K562 (cell line): ENCODE measurements at places on chromosomes 16 and 17. TPM values are rescaled to one million over a fixed set of nuclear protein-coding genes. Genes with fewer than 3 reads are reported as not detected.

TBC1D3K gene
- not detected in 2 replicates for total RNA-seq

C16orf74 gene
- total RNA-seq, result not detected in 2 replicates

GH2 gene
- not detected in 2 replicates for total RNA-seq

MT1M gene
- total RNA-seq, result not detected in 2 replicates

- H3K4me1 ChIP-seq, result peaks cover 26% of the 10 kb centered on the region; the same call in 2 of the 3 replicates
- no peak for DNase-seq
- H3K36me3 ChIP-seq, result peaks cover 12% of the 10 kb centered on the region; the same call in 1 of the 3 replicates
- H3K27ac ChIP-seq, result peak overlapping the region; percentile 62; the same call in 2 of the 3 replicates
- no peak overlapping the region for H3K4me3 ChIP-seq
Observed at GRCh38 chr17:36612323-36612722, 10.9 kb downstream of the MRM1 start.

- H3K36me3 ChIP-seq, result peaks cover 4% of the 10 kb centered on the region; the same call in 2 of the 3 replicates
- DNase-seq, result no peak
- H3K4me1 ChIP-seq, result no peaks in the 10 kb centered on the region; the same call in 2 of the 3 replicates
- no peak overlapping the region for H3K4me3 ChIP-seq
- H3K27me3 ChIP-seq, result no peaks in the 10 kb centered on the region
Observed at GRCh38 chr16:75443298-75443697, 10.0 kb upstream of the CFDP1 start.

GRCh38 chr17:55546481-55546880 is 35.2 kb upstream of the SMIM36 start:
- no peaks in the 10 kb centered on the region for H3K27me3 ChIP-seq
- no peaks in the 10 kb centered on the region for H3K36me3 ChIP-seq
- no peak for DNase-seq
- peaks cover 3% of the 10 kb centered on the region; the same call in 1 of the 3 replicates for H3K4me1 ChIP-seq
- no peak overlapping the region for H3K4me3 ChIP-seq
- no peak overlapping the region for H3K27ac ChIP-seq

DNA sequence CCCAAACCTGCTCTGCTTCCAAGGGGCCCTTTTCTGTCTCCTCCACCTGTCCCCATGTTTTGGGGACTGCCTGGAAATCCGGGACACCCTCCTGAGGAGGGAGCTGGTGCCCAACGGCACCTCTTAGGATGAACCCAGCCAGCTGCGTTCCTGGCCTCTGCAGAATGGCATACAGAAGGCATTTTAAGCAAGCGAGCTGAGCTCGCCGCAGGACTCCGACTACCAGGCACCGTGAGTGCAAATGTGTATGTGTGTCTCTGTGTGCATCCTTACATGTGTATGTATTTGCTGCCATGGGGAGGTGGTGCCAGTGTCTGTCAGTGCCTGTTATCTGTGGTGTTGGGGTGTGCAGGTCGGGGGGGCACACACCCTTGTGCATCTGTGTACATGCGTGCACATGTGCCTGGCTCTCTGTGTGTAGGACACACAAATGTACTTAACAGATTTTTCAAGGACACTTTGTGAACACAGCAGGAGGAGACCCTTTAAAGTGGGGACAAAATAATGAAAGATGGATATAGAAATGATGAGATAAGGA is 39.3 kb downstream of the ABAT start:
- H3K4me3 ChIP-seq, result no peak overlapping the region
- H3K4me1 ChIP-seq, result no peaks in the 10 kb centered on the region
- peaks cover 12% of the 10 kb centered on the region; the same call in 2 of the 3 replicates for H3K27me3 ChIP-seq

GRCh38 chr17:43634591-43635125 is 27.1 kb downstream of the MEOX1 start:
- no peaks in the 10 kb centered on the region for H3K4me1 ChIP-seq
- no peak overlapping the region for H3K27ac ChIP-seq
- no peaks in the 10 kb centered on the region for H3K36me3 ChIP-seq
- peaks cover 90% of the 10 kb centered on the region for H3K27me3 ChIP-seq
- no peak overlapping the region for H3K4me3 ChIP-seq

GRCh38 chr16:66419527-66419926 is 7.6 kb upstream of the BEAN1 start:
- no peaks in the 10 kb centered on the region for H3K4me1 ChIP-seq
- no peak overlapping the region for H3K27ac ChIP-seq
- no peak overlapping the region for H3K4me3 ChIP-seq
- DNase-seq, result peak; percentile 21
- no peaks in the 10 kb centered on the region for H3K36me3 ChIP-seq

DNA sequence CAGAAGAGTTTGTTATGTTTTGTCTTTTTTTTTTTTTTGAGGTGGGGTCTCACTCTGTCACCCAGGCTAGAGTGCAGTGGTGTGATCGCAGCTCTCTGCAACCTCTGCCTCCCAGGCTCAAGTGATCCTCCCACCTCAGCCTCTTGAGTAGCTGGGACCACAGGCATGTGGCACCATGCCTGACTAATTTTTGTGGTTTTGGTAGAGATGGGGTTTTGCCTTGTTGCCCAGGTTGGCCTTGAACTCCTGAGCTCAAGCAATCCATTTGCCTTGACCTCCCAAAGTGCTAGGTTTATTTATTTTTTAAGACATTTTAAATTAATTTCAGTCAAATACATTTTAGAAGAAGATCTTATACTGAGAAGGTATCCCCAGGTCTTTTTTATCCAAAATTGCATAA is 366.7 kb downstream of the KCNJ2 start:
- H3K27me3 ChIP-seq, result no peaks in the 10 kb centered on the region
- no peaks in the 10 kb centered on the region for H3K4me1 ChIP-seq
- H3K36me3 ChIP-seq, result no peaks in the 10 kb centered on the region
- DNase-seq, result no peak
- no peak overlapping the region for H3K4me3 ChIP-seq

GRCh38 chr17:1470071-1470754 is 14.2 kb upstream of the CRK start:
- H3K4me1 ChIP-seq, result peaks cover 19% of the 10 kb centered on the region
- DNase-seq, result no peak
- no peak overlapping the region for H3K4me3 ChIP-seq
- no peak overlapping the region for H3K27ac ChIP-seq

- peaks cover 9% of the 10 kb centered on the region; the same call in 1 of the 2 replicates for H3K27me3 ChIP-seq
- H3K36me3 ChIP-seq, result no peaks in the 10 kb centered on the region
- H3K4me1 ChIP-seq, result peaks cover 22% of the 10 kb centered on the region
Observed at GRCh38 chr17:38601539-38602351, 4.0 kb downstream of the SRCIN1 start.

DNA sequence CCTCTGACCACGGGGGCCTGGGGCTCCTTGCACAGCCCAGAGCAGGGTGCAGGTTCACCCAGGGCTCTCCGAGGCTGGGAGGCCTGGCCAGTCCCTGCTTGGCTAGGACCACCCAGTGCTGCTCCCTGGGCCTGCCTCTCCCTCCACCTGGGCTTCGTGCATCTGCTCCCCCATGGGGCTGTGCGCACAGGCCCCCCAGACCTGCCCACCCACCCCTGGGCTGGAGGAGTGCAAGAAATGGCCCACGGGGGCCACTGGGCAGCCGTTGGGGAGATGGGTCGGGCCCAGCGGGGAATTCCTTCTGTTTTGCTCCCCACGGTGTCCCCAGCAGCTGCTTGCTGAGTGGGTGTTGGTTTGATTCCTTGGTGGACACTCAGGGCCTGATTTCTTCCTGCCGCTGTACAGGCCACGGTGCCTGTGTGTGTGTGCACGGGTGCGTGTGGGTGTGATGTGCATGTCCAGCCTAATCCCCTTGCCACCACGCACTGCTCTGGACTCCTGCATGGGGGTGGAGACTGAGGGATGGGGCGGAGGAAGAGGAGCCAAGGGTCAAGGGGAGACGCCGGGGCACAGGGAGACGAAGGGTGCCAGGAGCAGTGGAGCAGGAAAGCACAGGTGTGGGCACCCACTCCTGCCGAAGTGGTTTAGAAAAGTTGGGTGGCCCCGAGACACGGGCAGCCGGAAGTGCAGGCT is 8.5 kb downstream of the PRSS27 start:
- H3K36me3 ChIP-seq, result peaks cover 18% of the 10 kb centered on the region; the same call in 1 of the 3 replicates
- H3K4me1 ChIP-seq, result no peaks in the 10 kb centered on the region
- DNase-seq, result no peak
- no peak overlapping the region for H3K27ac ChIP-seq

- H3K4me1 ChIP-seq, result peaks cover 21% of the 10 kb centered on the region; the same call in 2 of the 3 replicates
- no peaks in the 10 kb centered on the region for H3K27me3 ChIP-seq
- DNase-seq, result peak; percentile 98
- peak within 1 kb of the TSS; percentile 91 for H3K4me3 ChIP-seq
- H3K36me3 ChIP-seq, result peaks cover 30% of the 10 kb centered on the region; the same call in 2 of the 3 replicates
Observed at GRCh38 chr16:4416200-4417032, at the start of gene CORO7. Gene CORO7, minus strand, starts transcription at chr16:4416596. Its CDS starts 78 bp downstream, at chr16:4416518.

DNA sequence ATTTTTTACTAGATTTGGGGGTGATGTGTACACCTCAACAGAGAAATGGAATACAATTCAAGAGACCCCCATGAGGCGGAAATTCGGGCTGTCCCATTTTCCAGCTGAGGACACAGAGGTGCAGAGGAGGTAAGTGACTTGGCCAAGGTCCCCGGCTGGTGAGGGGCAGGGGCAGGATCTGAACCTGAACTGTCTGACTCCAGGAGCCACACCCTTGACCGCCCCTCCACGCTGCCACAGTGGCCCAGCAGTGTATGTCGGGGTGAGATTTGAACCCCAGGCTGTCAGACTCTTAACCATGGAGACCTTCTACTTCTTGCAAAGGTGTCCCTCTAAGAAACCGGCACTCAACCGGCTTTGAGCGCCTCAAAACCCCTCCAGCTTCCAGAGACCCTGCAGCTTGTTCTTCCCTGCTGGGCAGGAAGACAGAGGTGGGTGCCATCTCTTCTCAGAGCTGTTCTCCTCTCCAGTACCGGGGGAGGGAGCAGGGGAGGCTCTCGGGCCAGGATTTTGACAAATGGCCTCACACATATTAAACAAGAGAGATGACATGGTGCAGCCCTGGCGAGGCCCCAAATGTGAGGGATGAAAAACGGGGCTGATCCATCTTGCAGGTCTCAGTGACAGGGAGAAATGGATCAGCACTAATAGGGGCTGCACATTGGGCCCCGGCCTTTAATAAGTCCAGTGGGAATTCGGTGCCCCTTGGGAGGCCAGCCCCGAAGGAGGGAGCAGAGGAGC is 222.3 kb downstream of the GSG1L start:
- H3K27me3 ChIP-seq, result peaks cover 29% of the 10 kb centered on the region
- no peak overlapping the region for H3K27ac ChIP-seq
- no peak overlapping the region for H3K4me3 ChIP-seq
- no peaks in the 10 kb centered on the region for H3K36me3 ChIP-seq
- H3K4me1 ChIP-seq, result no peaks in the 10 kb centered on the region; the same call in 2 of the 3 replicates

DNA sequence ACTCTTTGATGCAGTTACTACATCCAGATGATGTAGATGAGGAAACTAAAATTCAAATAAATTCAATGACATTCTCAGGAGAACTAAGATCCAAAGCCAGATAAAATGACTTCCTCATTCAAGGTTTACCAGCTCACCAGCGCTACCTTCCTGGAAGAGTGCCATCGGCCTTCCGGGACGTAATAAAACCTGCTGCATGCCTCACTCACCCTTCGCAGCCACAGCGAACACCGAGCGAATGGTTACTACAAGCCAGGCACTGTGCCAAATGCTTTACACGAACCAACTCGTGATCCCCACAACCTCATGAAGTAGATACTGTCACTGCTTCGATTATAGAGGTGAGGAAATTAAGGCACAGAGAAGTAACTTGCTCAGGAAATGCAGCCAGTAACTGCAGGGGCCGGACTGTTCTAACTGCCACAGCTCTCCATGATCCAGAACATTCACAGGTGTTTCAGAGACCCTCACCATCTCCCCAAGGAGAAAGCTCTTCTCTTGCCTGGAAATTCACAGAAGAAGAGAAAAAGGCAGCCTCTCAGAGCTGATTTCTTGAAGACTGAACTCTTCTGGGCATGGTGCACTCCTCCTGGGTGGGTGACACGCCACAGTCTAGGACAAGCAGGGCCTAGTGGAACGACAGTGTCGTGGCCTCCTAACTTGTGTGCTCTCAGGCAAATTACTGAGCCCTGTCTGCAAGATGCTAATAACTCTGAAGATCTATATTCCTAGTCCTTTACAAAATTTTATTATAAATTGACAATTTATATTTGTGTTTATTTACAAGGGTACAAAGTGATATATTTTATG is 46.8 kb downstream of the HIC1 start:
- no peak overlapping the region for H3K4me3 ChIP-seq
- H3K27me3 ChIP-seq, result no peaks in the 10 kb centered on the region
- no peaks in the 10 kb centered on the region for H3K36me3 ChIP-seq
- DNase-seq, result no peak
- no peak overlapping the region for H3K27ac ChIP-seq
- H3K4me1 ChIP-seq, result peaks cover 6% of the 10 kb centered on the region; the same call in 2 of the 3 replicates

DNA sequence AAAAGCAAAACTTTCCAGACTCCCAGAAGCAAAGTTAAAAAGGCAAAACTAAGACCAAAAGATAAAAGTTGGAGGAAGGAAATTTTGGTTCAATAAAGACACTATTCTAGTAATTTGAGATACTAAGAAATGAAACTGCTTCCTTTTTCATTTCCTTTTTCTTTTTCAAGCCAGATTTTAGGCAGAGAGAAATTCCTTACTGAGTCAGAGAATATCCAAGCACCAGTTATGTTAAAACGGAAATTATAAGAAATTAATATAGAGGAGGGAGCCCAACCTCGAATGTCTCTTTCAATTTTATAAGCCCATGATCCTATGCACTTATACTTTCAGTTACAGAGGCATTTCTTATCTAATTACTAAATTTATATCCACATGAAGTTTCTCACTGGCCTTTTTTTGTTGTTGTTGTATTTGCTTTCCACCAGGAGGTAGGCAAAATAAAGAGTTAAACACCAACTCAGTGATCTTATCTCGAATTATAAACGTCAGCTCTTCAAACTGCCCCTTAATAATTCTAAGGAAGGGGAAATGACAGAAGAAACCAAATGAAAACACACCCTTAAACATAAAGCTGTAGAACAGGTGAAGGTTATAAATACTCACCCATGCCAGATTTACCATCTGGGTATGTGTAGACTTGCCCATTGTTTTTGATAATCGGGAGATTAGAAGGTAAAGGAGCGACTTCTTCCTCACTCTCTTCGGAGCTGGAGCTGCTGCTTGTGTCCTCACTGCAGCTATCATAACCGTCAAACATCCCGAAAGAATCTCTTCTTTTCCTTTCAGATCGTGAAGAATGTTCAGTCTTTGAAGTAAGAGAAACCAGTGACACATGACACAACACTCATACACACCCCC is 35.2 kb downstream of the MBTD1 start:
- no peak for DNase-seq
- peaks cover 48% of the 10 kb centered on the region; the same call in 2 of the 3 replicates for H3K36me3 ChIP-seq
- no peak overlapping the region for H3K4me3 ChIP-seq
- H3K27ac ChIP-seq, result no peak overlapping the region
- H3K4me1 ChIP-seq, result no peaks in the 10 kb centered on the region; the same call in 1 of the 2 replicates

DNA sequence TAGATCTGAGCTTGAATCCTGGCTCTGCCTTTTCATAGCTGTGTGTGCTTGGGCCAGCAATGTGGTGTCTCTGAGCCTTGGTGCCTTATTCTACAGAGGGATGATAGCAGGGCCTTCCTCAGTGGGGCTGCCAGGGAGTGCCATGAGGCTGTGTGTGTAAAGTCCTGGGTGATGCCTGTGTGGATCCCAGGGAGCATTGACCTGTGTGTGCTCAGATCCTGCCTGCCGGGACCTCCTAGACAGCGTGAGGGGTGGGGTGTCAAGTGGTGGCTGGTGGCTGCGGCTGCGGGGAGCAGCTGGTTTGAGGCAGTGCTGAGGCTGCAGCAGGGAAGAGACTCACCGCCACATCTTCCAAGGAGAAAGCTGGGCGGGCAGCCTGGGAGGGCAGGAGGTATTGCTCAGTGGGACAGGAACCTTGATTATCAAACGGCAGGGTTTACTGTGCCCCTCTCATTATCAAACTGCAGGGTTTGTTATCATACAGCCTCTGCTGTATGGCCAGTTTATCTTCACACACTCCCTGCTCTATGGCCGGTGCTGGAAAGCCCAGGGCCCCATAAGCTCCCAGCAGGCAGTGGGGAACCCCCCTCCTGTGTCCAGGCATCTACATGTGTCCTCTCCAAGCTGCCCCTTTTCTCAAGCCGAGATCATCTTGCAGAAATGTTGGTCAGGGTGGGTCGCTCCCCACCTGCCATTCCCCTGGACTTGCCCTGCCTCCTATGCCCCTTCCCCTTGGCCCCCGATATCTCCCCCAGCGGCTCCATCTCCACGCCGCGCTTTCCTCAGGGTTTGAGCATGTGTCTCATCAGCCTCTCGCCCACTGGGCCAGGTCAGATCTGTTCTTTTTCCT is 3.1 kb upstream of the ADCY7 start:
- peaks cover 83% of the 10 kb centered on the region for H3K4me1 ChIP-seq
- no peaks in the 10 kb centered on the region for H3K27me3 ChIP-seq
- no peaks in the 10 kb centered on the region for H3K36me3 ChIP-seq
